ENCODE measurements at places on chromosomes 13 and 19.

GRCh38 chr13:83216479-83217245, 665.6 kb downstream of the SLITRK1 start:
- DNase-seq: no peak

DNA sequence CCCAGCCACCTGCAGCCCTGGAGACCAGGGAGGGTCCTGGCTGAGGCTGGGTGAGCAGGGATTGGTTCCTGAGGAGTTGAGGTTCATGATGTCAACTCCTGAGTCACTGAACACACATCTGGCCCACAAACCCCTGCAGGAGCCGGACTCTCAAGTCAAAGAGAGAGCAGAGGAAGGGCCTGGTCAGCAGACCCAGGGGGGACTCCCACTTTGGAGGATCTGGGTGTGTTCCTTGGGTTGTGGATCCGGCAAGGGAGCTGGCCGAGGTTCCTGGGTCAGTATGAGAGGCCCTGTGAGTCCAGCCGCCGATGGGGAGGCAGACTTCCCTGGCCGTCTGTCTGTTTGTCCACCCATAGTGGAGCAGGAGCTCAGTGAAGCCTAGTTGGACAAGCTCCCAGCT, 4.0 kb downstream of the SLC7A10 start:
- DNase-seq: no peak

- DNase-seq: peak; percentile 84
Observed at GRCh38 chr13:30690282-30691188, 44.8 kb upstream of the ALOX5AP start.

- peak; percentile 83 for DNase-seq
Observed at GRCh38 chr19:3365836-3366752, at the start of gene NFIC. Gene NFIC (plus strand): TSS chr19:3366583. CDS start chr19:3366637, 54 bp downstream.

- no peak for DNase-seq
Observed at GRCh38 chr19:4439243-4439642, 18.4 kb downstream of the UBXN6 start.

DNA sequence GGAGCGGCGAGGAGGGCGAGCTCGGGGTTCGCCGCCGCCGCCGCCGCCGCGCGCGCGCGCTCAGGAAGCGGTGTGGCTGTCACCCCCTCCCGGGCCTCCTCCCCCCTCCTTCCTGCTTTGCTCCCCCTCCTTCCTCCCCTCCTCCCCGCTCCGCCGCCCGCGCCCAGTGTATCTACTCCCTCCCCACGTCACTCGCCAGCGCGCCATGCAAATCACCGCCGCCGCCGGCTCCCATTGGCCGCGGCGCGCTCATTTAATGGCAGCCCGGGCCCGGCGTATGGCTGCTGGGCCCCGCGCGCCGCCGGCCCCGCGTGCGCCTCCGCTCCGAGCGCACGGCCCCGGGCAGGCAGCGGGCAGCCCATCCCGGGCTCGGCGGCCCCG, 335 bp upstream of the SOX1 start:
- no peak for DNase-seq

- DNase-seq: no peak
Observed at GRCh38 chr19:50067575-50067974, 41.8 kb downstream of the ZNF473 start.

- DNase-seq: no peak
Observed at GRCh38 chr19:10876459-10877240, 5.3 kb downstream of the CARM1 start.

- no peak for DNase-seq
Observed at GRCh38 chr19:18736415-18737336, 53.2 kb downstream of the CRTC1 start.

DNA sequence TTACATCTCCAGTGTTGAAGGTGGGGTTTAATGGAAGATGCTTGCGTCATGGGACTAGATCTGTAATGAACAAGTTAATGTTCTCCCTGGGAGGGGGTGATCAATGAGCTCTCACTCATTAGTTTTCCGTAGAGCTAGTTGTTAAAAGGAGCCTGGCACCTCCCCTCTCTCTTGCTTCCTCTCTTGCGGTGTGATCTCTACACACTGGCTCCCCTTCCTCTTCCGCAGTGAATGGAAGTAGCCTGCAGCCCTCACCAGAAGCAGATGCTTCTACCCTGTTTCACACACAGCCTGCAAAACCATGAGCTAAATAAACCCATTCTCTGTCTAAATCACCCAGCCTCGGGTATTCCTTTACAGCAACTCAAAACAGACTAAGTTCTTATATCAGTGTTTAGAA, 318.8 kb downstream of the SLITRK1 start:
- no peak for DNase-seq

GRCh38 chr19:49145573-49146407, 9.4 kb downstream of the HRC start:
- peak; percentile 73 for DNase-seq

GRCh38 chr13:20667857-20668437, 35.6 kb upstream of the IL17D start:
- DNase-seq: no peak

- DNase-seq: no peak
Observed at GRCh38 chr19:16795731-16796130, 33.5 kb upstream of the SIN3B start.

DNA sequence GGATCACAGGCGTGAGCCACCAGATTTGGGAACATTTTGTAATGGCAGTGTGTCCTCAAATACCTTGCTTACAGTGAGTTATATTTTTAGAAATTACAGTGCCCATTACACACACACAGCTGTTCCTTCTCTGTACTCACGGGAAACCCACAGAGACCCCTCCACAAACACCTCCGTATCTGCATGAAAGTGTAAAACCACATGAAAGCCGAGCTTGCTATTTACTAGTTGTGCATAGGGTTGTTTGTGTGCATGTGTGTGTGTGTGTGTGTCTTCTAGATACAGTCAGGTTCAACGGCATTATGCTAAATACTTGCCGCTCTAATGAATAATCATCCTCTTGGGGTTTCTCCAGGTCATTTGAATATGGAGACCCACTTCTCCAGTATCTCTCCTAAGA, 22.3 kb upstream of the LILRA2 start:
- DNase-seq: peak; percentile 24

DNA sequence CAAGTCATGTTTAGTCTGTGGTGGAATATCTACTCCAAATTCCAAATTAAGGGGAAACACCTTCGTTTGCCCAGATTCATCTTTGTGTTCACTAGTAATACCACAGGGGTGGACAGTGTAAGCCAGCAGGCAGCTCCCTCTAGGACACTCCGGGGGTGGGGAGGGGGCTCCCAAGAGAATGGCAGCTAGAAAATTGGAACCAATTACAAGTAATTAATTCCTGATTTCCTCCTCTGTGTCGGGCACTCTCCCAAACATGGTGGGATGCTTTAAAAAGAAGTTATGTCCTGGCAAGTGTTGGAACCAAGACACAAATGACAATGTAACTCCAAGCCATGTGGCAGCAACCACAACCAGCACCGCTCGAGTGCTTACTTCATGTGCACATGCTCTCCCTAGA, 5.9 kb downstream of the COL4A1 start:
- no peak for DNase-seq
